Kidney tubule cell (primary cell): ENCODE measurements at places on chromosomes 7 and 10.
A peak's percentile ranks its signal among the peaks of the same experiment; 100 is the strongest.

- no peak for DNase-seq
Observed at GRCh38 chr7:2616387-2617324, 15.1 kb upstream of the TTYH3 start.

DNA sequence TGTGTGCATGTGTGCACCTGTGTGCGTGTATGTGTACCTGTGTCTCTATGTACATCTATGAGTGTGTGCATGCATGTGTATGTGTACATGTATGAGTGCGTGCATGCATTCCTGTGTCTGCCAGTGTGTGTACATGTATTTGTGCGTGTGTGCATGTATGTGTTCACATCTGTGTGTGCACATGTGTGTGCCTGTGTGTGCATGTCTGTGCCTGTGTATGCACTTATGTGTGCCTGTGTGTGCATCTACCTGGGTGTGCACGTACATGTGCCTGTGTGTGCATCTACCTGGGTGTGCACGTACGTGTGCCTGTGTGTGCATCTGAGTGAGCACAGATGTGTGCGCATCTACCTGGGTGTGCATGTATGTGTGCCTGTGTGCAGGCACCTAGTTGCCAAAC lies 102.2 kb upstream of the DIP2C start:
- no peak for DNase-seq

DNA sequence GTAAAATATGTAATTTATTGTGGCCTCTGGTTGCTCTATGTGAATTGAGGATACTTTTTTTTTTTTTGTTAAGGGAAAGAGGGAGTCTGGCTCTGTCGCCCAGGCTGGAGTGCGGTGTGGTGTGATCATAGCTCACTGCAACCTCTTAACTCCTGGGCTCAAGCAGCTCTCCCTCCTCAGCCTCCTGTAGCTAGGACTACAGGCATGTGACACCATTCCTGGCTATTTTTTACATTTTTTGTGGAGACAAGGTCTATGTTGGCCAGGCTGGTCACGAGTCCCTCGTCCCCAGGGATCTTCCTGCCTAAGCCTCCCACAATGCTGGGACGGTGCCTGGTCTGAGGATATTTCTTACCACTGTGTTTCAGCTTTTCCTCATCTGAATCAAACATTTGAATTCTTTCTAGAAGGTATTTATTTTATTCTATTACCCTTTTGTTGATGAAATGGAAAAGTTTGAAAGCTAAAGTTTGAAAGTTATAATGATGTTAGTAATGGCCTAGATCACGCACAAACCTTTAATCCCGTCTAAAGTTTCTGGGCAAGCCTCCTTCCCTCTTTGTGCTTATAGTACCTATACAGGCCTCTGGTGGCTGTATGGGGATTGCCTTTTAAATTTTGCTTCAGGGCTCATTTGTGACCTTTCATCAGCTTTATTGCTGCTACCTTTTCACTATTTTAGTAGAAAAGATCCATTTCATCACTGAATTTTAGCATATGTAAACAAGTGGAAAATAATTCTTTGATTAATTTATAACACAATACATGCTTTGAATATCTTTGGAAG lies 2.0 kb downstream of the IFRD1 start:
- peak; percentile 54 for DNase-seq

DNA sequence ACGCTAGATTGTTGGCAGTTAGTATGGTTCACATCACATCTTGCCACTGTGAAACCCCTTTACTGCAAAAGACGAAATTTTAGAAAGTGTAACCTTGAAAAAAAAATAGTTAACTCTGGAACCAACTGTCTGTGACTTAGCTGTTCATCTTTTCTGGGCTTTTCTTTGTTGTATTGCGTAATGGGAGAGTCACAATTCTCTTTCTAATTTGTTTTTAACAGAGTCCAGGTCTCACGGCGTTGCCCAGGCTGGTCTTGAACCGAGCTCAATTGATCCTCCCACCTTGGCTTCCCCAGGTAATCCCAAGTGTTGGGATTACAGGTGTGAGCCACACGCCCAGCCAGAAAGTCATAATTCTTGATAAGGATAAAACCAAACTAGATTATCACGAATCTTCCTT lies 14.5 kb downstream of the UBE3C start:
- no peak for DNase-seq

GRCh38 chr10:125627646-125628045 lies 55.3 kb downstream of the TEX36 start:
- no peak for DNase-seq

- DNase-seq = no peak
Observed at GRCh38 chr7:150631866-150632864, at the start of gene GIMAP6. Gene GIMAP6 (minus strand): TSS chr7:150632385. CDS start chr7:150630142, 2,243 bp downstream.
